Osteocyte (in vitro differentiated cells): ENCODE measurements at places on chromosomes 12 and 14.

- no peak for DNase-seq
Observed at GRCh38 chr14:95326987-95327386, 7.3 kb upstream of the CLMN start.

- DNase-seq: no peak
Observed at GRCh38 chr12:54725233-54725843, 77.2 kb upstream of the DCD start.

DNA sequence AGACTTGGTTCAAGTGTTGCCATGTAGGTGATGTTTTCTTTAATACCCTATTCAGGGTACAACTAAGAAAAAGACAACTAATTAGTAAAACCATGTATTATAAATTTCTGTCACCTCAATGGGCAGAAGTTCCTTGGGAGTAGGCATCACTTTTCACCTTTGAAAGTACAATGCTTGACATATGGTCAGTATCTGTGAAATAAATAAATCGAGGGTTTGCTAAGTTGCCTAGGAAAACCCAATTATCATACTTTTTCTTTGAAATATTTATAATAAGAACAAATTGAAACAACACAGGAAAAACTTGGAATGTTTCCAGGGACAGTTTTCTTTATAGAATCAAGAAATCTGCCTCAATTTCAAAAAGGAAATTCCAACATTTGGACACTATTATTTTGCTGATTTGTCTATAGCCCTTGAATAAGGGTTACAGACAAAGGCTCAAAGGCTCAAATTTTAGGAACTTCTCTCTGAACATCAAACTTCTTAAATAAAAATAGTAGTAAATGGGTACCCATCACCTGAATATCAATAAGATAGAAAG is 13.7 kb downstream of the FGD6 start:
- DNase-seq: no peak

- DNase-seq: no peak
Observed at GRCh38 chr14:67187826-67188225, 1.4 kb upstream of the GARIN2 start.

- no peak for DNase-seq
Observed at GRCh38 chr12:42756841-42757623, 167.5 kb upstream of the PRICKLE1 start.

DNA sequence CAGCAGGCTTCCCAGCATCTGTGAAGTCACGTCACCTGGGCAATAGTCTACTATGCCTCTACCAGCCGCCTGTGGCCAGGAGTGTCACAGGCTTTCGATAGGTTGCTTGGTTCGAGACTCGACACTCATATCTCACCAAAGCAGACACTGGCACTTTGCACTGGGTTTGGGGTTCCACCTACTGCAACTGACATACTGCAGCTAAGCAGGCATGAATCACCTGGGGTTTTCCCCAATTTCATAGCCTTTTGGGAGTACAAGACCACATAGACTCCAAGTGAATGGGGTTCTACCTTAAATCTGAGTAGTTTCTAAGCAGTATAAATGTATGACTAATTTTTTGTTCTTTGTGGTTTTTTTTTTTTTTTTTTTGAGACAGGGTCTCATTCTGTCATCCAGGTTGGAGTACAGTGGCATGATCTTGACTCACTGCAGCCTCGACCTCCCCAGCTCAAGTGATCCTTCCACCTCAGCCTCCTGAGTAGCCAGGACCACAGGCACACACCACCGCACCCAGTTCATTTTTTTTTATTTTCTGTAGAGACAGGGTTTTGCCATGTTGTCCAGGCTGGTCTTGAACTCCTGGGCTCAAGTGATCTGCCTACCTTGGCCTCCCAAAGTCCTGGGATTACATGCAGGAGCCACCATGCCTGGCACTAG is 32.1 kb downstream of the DMAC2L start:
- DNase-seq: no peak

DNA sequence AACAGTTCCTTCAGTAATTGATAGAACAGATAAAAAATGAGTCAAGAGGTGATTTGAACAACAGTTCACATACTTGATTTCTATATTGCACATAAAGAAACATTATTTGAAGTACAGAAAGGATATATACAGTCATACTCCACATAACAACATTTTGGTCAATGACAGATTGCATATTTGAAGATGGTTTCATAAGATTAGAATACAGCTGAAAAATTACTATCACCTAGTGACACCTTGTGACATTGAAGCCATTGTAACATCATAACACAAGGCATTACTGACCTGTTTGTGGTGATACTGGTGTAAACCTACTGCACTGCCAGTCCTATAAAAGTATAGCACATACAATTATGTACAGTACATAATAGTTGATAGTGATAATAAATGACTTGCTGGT is 43.1 kb upstream of the ABCC9 start:
- DNase-seq: no peak

DNA sequence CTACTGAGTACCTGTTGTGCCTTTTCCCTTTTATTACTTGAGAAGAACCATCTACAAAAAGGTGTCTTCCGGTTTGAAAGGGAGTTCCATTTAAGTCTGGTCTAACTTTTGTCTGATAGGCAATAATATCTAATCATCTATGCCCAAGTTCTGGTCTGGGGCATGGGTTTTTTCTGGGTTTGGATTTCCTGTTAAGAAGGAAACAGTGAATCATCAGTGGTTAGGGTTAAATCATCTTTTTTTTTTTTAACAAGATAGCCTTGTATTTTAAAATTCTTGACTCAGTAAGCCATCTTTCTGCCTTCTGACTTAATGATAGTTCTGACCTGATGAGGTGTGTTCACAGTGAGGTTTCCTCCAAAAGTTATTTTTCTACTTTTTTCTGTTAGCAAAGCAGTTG is 29.3 kb upstream of the CPNE8 start:
- no peak for DNase-seq

DNA sequence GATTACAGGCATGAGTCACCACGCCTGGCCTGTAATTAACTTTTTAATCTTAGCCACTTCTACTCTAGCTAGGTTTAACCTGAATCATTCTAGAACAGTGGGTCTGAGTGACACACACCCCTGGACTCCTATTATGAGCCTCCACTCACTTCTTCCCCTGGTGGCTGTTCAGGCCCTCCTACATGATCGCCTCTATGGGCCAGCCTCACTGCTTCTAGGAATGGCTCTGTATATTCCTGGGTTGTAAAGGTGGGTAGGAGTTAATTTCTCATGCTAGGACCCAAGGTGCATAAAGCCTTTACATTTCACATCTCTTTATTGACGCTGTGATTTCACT is 8.0 kb upstream of the RNU6-8 start:
- no peak for DNase-seq

DNA sequence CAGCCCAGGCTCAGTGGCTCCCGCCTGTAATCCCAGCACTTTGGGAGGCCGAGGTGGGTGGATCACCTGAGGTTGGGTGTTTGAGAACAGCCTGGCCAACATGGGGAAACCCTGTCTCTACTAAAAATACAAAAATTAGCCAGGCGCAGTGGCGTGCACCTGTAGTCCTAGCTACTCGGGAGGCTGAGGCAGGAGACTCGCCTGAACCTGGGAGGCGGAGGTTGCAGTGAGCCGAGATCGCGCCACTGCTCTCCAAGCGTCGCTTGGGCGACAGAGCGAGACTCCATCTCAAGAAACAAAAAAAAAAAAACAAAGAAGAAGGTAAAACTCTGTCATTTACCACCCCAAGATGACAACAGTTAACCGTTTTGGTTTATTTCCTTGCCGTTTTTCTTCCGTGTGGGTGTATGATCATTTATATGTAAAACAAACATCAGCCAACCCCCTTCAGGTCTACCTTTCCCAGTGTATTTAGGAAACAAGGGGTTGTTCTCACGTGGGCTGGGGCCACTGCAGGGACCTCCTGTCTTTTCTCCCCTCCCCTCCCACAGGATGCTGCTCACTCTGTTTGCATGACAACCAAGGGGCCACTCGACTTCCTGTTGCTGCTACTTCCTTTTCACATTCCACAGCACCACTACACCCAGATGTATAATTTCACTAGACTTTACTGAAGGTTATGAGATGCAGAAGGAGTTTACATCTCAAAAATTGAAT is 13.6 kb downstream of the TTC9 start:
- no peak for DNase-seq

DNA sequence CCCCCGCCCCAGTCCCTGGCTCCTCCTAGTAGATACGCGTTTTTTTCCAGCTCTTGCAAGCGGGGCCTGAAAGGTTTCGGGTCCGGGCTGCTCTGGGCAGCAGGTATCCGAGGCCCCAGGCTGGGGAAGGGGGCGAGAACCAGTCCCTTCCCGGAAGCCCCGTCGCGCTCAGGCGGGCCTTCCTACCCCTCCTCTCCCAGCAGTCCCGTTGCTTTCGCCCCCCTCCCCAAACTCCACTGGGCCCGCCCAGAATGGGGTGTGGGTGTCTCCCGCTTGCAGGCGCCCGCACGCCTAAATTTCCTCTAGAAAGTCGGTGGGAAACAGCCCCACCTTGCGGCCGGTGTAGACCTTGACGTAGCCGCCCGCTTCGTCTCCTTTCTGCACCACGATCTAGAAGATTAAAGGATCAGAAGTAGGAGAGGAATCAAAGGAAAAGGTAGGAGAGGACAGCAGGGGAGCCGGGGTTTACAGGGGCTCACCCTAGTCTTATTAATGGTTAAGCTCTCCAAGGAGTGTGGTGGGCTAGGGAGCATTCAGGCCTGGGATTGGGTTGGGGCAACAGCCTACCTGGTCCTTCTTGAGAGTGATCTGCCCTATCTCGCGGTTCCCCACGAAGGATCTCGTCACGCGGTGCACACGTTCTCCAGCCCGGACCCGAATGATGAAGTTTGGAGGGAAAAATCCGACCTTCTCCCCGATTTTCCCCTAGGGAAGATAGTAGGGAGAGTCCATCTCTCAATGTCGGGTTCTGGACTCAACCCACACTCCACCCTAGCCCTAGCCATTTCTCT is 7.3 kb downstream of the STAC3 start:
- DNase-seq: no peak

GRCh38 chr14:55370883-55371455 is 40.7 kb downstream of the ATG14 start:
- DNase-seq: no peak
